HT1080 (cell line): ENCODE measurements at places on chromosomes 6 and 20.

DNA sequence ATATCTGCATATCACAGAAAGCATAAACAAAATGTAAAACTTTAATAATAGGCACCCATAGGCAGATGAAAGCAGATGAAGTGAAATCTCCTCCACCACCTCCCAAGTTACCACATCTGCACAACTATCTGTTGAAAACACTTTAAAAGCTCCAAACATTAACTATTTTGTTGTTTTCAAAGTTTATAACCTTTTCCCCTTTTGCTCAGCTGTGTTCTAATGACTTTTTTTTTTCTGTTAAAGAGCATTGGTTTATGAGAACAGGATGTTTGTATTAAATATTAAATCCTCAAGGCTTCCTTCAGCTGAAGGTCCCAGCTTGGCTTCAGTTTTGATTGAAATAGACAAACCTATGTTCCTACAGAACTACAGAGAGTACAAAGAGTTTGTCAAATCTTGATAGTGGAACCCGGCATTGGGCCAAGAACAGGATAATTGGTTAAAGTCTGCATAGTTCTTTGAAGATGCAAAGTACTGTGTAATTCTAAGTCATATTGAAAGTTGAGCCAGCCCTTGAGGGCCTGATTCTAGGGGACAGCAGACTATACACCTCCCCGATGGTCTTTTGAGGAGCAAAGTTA, 255.1 kb upstream of the JAG1 start:
- DNase-seq: no peak

GRCh38 chr6:125577124-125577662, 172.2 kb upstream of the HEY2 start:
- DNase-seq: no peak

- DNase-seq: peak; percentile 57
Measured at GRCh38 chr6:100228834-100229441, 234.9 kb upstream of the MCHR2 start.

- DNase-seq: peak; percentile 84
Measured at GRCh38 chr6:119602215-119603178, 252.9 kb upstream of the MAN1A1 start.

GRCh38 chr6:161076181-161076677, 84.7 kb downstream of the MAP3K4 start:
- DNase-seq: no peak

- DNase-seq: no peak
Measured at GRCh38 chr6:44002593-44003344, 124.5 kb downstream of the MRPL14 start.

- peak; percentile 3 for DNase-seq
Measured at GRCh38 chr6:98433325-98434056, 400.9 kb upstream of the POU3F2 start.

DNA sequence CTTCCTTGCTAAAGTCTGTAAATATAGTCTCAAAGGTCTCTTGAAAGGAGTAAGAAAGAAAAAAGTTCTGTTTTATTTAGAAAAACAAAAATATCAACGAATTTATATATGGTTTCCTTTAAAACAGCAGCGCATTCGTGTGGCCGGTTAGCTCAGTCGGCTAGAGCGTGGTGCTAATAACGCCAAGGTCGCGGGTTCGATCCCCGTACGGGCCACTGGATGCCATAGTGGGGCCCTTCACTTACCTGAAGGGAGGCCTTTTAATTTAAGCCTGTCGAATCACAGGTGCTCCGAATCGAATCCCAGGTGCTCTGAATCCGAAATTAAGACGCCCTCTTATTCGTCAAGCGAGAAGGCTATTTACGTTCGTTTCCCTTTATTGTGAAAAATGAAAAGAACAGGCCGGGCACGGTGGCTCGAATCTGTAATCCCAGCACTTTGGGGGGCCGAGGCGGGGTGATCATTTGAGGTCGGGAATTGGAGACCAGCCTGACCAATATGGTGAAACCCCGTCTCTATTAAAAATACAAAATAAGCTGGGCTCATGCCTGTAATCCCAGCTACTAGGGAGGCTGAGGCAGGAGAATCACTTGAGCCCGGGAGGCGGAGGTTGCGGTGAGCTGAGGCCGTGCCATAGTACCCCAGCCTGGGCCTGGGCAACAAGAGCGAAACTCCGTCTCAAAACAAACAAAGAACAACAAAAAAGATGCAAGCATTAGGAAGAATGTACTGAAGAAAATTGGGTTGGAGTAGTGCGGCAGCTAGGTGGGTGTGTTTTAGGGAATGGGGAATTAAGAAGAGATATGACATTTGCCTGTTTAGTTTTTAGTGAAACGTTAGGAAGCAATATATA, 195.8 kb upstream of the ZNF184 start:
- DNase-seq: peak; percentile 86

- DNase-seq: no peak
Measured at GRCh38 chr6:167392631-167393316, 67.9 kb downstream of the TTLL2 start.

- peak; percentile 62 for DNase-seq
Measured at GRCh38 chr20:17856024-17856564, 112.5 kb downstream of the SNX5 start.

DNA sequence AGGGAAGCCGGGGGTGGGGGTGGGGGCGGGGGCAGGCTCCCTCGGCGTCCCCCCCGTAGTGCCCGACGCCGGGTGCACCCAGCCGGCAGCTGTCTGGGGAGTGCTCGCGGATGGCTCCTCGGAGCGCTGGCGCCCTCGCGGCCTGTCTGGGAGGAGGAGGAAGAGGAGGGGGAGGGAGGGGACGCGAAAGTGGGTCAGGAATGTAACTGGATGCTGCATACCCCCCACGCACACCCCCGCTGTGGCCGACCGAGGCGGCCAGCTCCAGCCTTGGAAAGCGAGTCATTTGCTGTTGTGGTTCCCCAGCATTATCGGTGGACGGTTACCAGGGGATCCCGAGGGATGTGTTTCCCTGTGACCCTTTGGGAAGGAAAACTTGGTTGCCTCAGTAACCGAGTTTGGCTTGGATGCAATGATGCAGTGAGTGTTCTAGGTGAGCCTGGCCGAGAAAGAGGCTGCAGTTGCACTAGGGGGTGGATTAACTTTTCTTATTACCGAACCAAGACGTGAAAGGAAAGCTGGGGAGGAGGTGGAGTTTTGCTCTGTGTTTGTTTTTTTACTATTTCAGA, 55.2 kb upstream of the RREB1 start:
- peak; percentile 14 for DNase-seq

DNA sequence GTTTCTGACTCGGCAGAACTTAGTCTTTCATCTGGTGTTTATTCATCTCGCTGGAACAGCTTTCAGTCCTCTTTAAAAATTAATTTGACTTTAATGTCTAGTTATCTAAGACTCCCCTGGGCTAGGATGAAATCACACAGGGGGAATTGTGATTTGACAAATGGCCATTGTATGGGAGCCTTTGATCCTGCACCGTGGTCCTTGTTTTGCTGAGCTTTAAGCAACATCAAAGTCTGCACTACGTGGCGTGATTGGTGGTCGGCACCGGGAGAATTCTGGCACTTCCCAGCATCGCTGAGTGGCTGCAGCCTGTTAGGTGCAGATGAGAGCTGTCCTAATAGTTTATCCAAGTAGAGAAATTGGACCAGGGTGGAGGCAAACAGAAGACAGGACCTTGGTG, 146.9 kb downstream of the TBC1D7 start:
- DNase-seq: no peak

GRCh38 chr6:66126358-66126757, 419.3 kb upstream of the EYS start:
- DNase-seq: no peak

DNA sequence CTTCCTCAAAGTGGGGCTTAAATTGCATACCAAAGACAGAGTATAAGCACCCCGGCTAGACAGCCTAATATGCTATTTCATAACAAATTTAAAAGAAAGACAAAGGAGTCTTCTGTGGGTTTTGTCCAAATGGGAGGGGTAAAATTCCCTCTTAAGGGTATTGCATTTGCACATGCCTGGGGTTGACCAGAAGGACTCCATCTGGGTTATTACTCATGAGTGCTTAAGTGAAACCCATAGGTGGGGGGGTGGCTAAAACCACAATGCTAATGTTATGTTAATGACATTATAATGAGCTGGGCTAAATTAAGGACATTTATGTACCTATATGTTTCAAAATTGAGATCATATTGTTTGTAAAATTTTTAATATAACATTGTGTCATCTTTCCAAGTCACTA, 15.0 kb downstream of the IMPG1 start:
- no peak for DNase-seq

- DNase-seq: no peak
Measured at GRCh38 chr20:19864130-19864529, 106.1 kb downstream of the RIN2 start.

- DNase-seq: no peak
Measured at GRCh38 chr6:7534192-7534591, 7.3 kb upstream of the DSP start.

GRCh38 chr20:37991908-37992307, 41.3 kb downstream of the TTI1 start:
- DNase-seq: no peak

DNA sequence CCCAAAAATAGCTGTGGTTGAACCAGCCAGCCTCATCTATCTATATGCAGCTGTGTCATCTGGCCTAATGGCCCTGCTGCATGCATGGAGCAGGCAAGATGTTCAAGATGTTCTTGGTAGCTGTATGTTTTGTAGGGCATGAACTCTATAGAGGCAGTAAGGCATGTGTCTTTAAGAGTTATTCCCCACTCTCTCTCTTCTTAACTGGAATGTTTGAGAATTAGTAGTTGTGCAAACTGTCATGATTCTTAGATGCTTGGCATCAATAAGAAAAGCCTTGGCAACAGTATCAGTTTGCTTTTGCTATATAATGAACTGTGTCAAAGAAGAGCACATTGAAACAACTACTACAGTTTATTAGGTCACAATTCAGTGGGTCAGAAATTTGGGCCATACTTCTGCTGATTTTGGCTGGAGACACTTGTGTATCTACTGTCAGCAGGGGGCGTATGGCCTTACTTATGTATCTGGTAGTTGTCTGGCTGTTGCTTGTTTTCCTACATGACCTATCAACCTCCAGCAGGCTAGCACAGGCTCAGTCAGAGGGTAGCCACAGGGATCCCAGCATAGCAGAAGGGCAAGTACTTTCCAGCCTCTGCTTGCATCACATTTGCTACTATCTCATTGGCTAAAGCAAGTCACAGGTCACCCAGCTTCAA, 56.1 kb upstream of the LAMP5 start:
- DNase-seq: peak; percentile 27

DNA sequence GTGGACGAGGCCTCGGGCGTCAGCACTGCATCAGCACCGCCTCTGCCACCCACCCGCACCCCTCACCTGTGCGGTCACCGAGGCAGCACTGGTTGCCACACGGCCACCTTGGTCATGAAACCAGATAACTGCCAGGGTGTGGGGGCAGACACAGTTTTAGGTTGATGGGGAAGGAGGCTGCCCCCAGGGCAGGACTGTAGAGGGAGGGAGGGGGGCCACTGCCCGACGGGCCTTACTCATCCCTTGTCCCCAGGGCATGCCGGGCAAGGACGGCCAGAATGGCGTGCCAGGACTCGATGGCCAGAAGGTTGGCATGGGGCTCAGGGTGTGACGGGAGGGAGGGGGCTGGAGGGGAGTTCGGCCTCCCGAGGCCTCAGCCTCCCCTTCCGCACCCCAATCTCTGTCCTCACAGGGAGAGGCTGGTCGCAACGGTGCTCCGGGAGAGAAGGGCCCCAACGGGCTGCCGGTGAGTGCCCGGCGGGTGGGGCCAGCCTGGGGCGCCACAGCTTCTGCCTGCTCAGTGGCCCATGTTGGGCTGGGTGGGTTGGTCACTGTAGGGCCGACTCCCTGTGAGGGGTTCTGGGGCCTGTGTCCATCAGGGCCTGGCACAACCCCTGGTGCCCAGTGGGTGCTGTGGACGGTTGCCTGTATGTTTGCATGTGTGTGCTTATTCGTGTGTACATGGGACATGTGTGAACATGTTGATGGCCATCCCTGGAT, 11.8 kb downstream of the COL9A3 start:
- DNase-seq: no peak

GRCh38 chr6:57312004-57312345, 5.5 kb upstream of the PRIM2 start:
- DNase-seq: no peak

GRCh38 chr20:21569586-21569985, 55.7 kb upstream of the NKX2-2 start:
- no peak for DNase-seq

GRCh38 chr20:17648315-17648646, 33.8 kb downstream of the RRBP1 start:
- no peak for DNase-seq

DNA sequence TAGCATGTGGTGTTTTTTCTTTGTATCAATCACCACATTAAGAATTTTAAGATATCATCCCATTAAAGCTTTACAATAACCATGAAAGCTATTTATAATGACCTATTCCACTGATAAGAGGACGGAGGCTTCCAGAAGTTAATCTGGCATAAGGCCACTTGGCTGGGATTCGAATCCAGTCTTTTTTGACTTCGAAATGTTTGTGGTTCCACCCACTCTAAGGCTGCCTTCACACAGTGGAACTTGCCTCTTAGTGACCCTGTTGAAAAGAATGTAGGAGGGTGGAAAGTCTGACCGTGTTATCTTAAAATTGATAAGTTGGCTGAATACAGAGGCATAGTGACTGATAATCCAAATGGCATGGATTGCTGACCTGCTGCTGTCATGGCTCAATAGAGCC, 959.7 kb downstream of the KIF16B start:
- DNase-seq: no peak

DNA sequence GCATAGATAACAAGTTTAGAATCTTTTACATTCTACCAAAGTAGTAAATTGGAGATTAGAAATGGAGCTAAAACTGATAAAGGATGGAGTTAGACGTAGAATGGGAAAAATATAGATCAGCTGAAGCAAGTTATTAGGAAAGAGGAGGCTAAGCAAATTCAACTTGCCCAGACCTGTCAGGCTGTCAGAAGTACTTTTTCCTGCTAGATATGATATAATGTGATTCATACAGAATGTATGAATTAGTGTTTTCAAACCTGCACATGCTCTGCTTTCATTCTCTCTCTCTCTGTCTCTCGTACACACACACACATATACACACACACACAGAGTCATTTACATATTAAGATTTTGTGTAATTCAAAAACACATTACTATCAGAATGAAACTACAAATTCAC, 133.2 kb upstream of the HDGFL1 start:
- no peak for DNase-seq

- DNase-seq: no peak
Measured at GRCh38 chr6:1029141-1029540, 282.8 kb upstream of the FOXQ1 start.

DNA sequence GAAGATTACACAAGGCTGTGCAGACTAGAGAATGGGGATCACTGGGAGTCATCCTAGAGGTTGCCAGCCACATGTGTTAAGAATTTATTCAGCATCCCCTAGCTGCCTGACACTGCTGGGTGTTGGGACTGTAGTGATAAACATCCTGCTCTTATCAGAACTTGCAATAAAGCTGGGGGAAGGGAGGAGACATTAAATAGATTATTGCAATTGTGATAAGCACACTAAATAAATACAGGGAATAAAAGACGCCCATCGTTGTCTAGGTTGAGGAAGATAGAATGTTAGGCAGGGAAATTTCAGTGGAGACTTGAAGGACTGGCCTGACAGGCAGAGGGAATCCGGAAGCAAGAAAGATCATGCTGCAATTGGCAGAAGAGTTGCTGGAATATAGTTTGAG, 33.2 kb upstream of the TRAM2 start:
- DNase-seq: no peak

- DNase-seq: no peak
Measured at GRCh38 chr6:20932284-20932683, 398.0 kb downstream of the CDKAL1 start.

GRCh38 chr20:45111799-45112471, 3.0 kb downstream of the WFDC5 start:
- no peak for DNase-seq
